Activated naive CD4-positive, alpha-beta T cell (primary cell): ENCODE measurements at places on chromosomes 3 and 15.

GRCh38 chr3:32821686-32822296, 4.0 kb downstream of the TRIM71 start:
- no peak for DNase-seq

DNA sequence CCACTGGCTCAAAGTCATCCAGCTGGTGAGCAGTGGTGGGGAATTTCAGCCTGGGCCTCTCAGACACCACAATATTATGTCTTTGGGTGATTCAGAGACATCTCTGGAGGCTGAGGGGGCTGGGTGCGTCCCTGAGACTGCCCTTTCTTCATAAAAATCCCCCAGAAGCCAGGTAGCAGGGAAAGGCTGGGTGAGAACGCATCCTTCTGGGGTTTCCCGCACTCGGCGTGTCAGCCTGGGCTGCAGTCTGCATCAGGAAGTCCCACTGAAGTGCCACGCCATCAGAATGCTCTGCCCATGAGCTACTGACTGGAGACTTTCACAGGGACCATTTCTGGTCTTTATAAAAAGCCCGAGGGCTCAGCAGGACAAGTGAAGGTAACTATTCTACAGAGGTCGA, 148.8 kb upstream of the SLC6A11 start:
- no peak for DNase-seq

DNA sequence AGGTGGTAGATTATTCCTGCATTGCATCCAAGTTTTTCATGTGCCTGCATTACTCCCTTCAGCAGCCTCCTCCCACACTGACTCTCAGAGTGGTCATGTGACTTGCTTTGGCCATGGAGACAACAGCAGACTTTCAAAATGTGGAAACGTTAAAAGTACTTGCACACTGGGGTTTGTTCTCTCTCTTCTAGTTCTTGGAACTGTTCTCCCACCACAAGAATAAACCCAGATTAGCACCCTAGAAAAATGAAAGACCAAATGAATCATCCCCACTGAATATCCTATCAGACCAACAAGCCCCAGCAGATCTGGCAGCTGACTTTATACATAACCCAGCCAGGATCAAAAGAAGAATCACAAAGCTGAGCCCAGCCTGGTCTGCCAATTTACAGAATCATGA, 398.5 kb downstream of the VPS13C start:
- no peak for DNase-seq

GRCh38 chr15:92921215-92922131, 21.3 kb downstream of the CHD2 start:
- no peak for DNase-seq

- DNase-seq: no peak
Observed at GRCh38 chr15:42405863-42406482, 46.7 kb downstream of the CAPN3 start.

- no peak for DNase-seq
Observed at GRCh38 chr15:45550436-45550835, 27.9 kb upstream of the SLC30A4 start.

DNA sequence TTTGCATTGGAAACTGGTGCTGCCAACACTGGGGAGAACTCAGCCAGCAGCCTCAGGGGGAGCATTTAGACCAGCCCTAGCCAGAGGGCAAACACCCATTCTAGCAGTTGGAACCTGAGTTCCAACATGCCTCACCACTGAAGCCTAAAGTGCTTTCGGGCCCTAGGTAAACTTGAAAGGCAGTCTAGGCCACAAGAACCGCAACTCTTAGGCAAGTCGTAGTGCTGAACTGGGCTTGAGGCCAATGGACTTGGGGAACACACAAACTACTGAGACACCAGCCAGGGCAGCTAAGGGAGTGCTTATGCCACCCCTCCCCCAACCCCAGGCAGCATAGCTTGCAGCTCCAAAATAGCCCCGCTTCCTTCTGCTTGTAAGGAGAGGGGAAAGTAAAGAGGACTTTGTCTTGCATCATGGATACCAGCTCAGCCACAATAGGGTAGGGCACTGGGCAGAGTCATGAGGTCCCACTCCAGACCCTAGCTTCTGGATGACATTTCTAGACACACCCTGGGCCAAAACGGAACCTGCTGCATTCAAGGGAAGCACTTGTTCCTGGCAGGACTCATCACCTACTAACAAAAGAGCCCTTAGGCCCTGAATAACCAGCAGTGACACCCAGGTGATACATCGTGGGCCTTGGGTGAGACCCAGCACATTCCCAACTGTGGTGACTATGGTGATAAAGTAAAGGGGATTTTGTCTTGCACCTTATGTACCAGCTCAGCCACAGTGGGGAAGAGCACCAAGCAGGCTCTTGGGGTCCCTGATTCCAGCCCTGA, 37.3 kb upstream of the TEX9 start:
- DNase-seq: no peak

DNA sequence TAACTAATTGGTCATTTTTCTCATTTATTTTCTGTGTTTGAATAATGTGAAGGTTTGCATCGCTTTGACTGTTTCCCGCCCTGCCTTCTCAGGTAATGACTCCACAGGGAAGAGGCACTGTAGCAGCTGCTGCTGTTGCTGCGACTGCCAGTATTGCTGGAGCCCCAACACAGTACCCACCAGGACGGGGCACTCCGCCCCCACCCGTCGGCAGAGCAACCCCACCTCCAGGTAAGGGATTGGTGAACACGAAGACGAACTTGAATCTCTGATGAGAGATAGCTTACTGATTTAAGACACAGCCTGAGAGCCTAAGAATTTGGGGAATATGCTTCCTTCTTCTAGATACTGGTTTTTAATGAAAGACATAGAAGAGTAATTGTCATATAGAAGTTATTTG, 22.9 kb downstream of the SNRPN start:
- DNase-seq: no peak

DNA sequence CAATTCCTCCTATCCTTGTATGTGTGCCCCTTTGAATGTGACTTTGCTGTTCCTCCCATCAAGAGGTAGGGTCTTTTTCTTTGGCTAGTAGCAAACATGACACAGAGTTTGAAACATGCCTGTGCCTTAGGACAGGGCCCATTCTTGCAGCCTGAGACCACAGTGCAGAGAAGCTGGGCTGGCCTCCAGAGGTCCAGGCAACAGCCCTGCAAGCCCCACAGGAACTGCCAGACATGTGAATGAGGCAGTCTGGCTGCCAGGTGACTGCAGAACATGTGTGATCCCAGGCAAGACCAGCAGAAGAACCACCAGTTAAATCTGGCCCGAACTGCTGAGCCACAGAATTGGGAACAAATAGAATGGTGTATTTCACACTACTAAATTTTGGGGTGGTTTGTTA, 1.2 kb upstream of the HGD start:
- no peak for DNase-seq

GRCh38 chr15:90710436-90711027, 6.6 kb upstream of the BLM start:
- no peak for DNase-seq
